Posterior vena cava (tissue), 2 donors: ENCODE measurements at places on chromosomes 13 and 19. TPM values are rescaled to one million over a fixed set of nuclear protein-coding genes. Genes with fewer than 3 reads are reported as not detected.

Gene WDR87
- total RNA-seq, result not detected

DNA sequence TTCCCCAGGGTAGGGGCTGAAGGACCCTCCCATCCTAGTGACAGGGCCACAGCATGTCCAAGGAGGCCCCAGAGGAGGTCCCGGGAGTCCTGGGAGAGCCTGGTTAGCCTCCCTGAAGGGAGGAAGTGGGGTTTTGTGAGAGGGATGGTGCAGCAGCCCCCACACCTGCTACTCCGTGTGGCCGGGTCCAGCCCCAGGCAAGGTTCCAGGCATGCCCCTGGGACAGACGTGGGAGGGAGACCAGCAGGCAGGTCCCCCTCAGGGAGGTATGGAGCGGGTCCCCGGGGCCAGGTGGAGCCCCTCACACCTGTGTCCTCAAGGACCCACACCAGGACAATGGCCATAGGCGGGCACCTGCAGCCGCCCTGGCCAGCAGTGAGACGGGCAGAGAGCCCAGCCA, 1.9 kb upstream of the F7 start:
- DNase-seq, result no peak

GRCh38 chr19:41638641-41639081, 11.8 kb upstream of the CEACAM4 start:
- DNase-seq, result no peak

DNA sequence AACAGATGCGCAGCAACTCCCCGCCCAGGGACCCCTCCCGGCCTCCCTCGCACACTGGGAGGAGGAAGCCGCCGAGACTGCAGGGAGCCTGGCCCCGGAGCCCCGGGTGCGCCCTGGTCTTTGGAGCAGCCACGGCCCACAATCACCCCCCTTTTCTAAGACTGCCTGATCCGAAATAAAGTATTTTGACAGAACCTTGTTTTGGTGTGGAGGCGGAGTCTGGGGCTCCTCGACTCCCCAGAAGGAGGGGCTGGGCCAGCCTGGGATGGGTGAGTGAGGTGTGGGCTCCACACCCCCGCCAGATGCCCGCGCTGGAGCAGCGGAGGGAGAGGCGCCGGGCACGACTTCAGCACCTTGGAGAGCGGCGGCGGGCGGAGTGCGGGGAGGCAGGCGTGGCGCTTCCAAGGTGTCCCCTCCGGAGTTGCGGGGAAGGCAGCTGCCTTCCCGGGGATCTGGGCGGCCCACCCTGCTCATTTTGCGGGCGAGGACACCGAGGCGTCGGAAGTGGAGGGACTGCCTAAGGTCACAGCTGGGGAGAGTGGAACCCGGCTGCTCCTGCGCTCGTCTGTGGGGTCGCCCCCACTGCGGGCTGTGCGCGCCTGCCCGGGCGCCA, 9.4 kb downstream of the SIRT6 start:
- peak; percentile 91 for DNase-seq

GRCh38 chr13:68345963-68346531, 1115.9 kb upstream of the PCDH9 start:
- DNase-seq, result no peak
